ENCODE measurements at places on chromosomes 1 and 21. TPM values are rescaled to one million over a fixed set of nuclear protein-coding genes. Genes with fewer than 3 reads are reported as not detected.

BRINP3 gene
- total RNA-seq, result 1.5 TPM

FGR gene
- total RNA-seq, result 10.4 TPM

SETDB1 gene
- 21.3 TPM for total RNA-seq

BLACAT1 gene
- total RNA-seq, result not detected

GBP6 gene
- not detected for total RNA-seq

SAMD11 gene
- 9.7 TPM for total RNA-seq

KRTAP19-1 gene
- total RNA-seq, result not detected

DNA sequence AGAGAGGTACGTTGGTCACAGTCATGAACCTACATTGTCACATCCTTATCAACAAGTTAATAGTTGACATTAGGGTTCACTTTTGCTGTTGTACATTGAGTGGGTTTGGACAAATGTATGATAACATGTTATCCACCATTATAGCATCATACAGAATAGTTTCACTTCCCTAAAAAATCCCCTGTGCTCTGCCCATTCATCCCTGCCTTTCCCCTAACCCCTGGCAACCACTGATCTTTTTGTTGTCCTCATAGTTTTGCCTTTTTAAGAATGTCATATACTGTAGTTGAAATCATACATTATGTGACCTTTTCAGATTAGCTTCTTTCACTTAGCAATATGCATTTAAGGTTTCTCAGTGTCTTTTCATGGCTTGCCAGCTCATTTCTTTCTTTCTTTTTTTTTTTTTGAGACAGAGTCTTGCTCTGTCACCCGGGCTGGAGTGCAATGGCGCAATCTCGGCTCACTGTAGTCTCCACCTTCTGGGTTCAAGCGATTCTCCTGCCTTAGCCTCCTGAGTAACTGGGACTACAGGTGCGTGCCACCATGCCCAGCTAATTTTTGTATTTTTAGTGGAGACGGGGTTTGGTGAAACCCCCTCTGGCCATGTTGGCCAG lies 50.6 kb downstream of the UCK2 start:
- H3K27ac ChIP-seq, result no peak overlapping the region
- H3K4me3 ChIP-seq, result no peak overlapping the region
- no peaks in the 10 kb centered on the region for H3K27me3 ChIP-seq
- DNase-seq, result no peak
- no peaks in the 10 kb centered on the region for H3K4me1 ChIP-seq
- H3K36me3 ChIP-seq, result no peaks in the 10 kb centered on the region

DNA sequence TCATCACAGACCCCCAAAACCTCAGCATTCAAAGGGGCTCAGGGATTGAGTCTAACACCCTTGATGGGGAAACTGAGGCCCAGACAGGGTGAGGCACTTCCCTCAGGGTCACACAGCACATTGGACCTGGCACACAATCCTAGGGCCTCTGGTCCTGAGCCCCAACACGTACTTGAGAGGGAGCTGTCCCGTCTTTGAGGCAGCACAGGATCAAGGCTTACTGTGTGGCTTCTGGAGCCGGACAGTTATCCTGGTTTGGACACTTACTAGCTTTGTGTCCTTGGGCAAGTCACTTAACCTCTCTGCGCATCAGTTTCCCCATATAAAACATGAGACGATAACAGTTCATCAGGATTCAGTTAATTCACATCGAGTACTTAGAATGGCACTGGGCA lies 26.5 kb downstream of the RUNX3 start:
- H3K27ac ChIP-seq, result no peak overlapping the region
- no peaks in the 10 kb centered on the region for H3K36me3 ChIP-seq
- H3K4me3 ChIP-seq, result no peak overlapping the region
- H3K4me1 ChIP-seq, result no peaks in the 10 kb centered on the region

GRCh38 chr1:154798645-154799044 lies 71.4 kb downstream of the KCNN3 start:
- no peak overlapping the region for H3K4me3 ChIP-seq
- no peaks in the 10 kb centered on the region for H3K4me1 ChIP-seq
- no peak overlapping the region for H3K27ac ChIP-seq
- H3K36me3 ChIP-seq, result no peaks in the 10 kb centered on the region
- no peaks in the 10 kb centered on the region for H3K27me3 ChIP-seq

- DNase-seq, result no peak
- no peak overlapping the region for H3K4me3 ChIP-seq
- H3K36me3 ChIP-seq, result no peaks in the 10 kb centered on the region
- H3K4me1 ChIP-seq, result peaks cover 3% of the 10 kb centered on the region
- no peak overlapping the region for H3K27ac ChIP-seq
These were observed 109.8 kb downstream of the RHOU start for GRCh38 chr1:228845101-228845500.

GRCh38 chr1:151037032-151037431 lies 646 bp downstream of the BNIPL start:
- H3K27me3 ChIP-seq, result no peaks in the 10 kb centered on the region
- no peaks in the 10 kb centered on the region for H3K4me1 ChIP-seq
- no peak overlapping the region for H3K4me3 ChIP-seq
- no peak overlapping the region for H3K27ac ChIP-seq
- no peak for DNase-seq
- peaks cover 7% of the 10 kb centered on the region for H3K36me3 ChIP-seq

DNA sequence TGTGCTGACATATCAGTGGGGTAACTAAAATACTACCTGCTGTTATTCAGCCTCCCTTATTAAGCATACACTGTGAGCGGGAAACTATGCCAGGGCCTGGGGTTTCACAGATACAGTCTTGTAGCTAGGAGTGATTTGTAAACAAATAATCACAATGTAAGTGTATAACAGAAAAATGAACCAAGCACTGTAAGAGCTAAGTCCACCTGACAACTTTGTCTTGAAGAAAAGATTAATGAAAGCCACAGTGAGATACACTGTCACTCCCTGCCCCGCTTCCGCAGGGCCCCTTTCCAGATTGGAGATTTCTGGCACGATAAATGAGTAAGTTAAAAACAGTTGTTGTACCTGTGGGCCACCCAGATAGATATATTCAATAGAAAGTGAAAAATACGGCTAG lies 4.8 kb downstream of the RCAN3 start:
- H3K4me3 ChIP-seq, result no peak overlapping the region
- no peak for DNase-seq
- H3K4me1 ChIP-seq, result no peaks in the 10 kb centered on the region
- no peak overlapping the region for H3K27ac ChIP-seq

GRCh38 chr1:61323681-61324328 lies 241.4 kb downstream of the NFIA start:
- DNase-seq, result no peak
- H3K4me3 ChIP-seq, result no peak overlapping the region
- peak overlapping the region; percentile 24 for H3K27ac ChIP-seq
- no peaks in the 10 kb centered on the region for H3K36me3 ChIP-seq
- H3K27me3 ChIP-seq, result no peaks in the 10 kb centered on the region

GRCh38 chr21:25390701-25391100 lies 216.6 kb downstream of the MRPL39 start:
- no peak for DNase-seq
- H3K27ac ChIP-seq, result no peak overlapping the region

DNA sequence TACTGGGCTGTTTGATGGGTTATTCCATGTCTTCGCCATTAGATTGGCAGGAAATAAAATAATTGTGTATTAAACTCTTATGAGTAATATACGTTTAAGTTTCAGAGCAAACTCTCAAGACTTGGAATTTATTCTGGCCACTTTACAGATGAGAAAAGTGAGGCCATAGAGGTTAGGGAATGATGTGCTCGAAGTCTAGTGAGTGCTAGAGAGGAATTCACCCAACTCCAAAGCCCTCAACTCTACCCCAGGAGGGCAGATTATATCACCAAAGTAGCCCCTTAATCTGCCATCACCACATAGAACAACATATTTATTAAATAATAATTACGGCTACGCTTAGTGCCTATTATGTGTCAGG lies 440 bp upstream of the MUL1 start:
- no peaks in the 10 kb centered on the region for H3K27me3 ChIP-seq
- H3K27ac ChIP-seq, result peak overlapping the region; percentile 90
- no peaks in the 10 kb centered on the region for H3K4me1 ChIP-seq
- peak overlapping the region; percentile 72 for H3K4me3 ChIP-seq

- H3K4me3 ChIP-seq, result peak overlapping the region; percentile 63
- H3K27me3 ChIP-seq, result no peaks in the 10 kb centered on the region
- H3K27ac ChIP-seq, result no peak overlapping the region
These were observed 897 bp downstream of the CYYR1 start for GRCh38 chr21:26572076-26572701.

GRCh38 chr1:76294482-76295194 lies 220.1 kb downstream of the ST6GALNAC3 start:
- H3K4me1 ChIP-seq, result no peaks in the 10 kb centered on the region
- H3K36me3 ChIP-seq, result no peaks in the 10 kb centered on the region
- H3K4me3 ChIP-seq, result no peak overlapping the region
- no peak for DNase-seq
- H3K27ac ChIP-seq, result no peak overlapping the region

GRCh38 chr1:166836733-166837132 lies 2.5 kb upstream of the POGK start:
- H3K27me3 ChIP-seq, result no peaks in the 10 kb centered on the region
- no peak overlapping the region for H3K27ac ChIP-seq
- DNase-seq, result no peak
- peaks cover 8% of the 10 kb centered on the region for H3K36me3 ChIP-seq

GRCh38 chr1:53592521-53592982 lies 133.4 kb downstream of the DMRTB1 start:
- no peak overlapping the region for H3K27ac ChIP-seq
- H3K36me3 ChIP-seq, result no peaks in the 10 kb centered on the region
- no peaks in the 10 kb centered on the region for H3K27me3 ChIP-seq

DNA sequence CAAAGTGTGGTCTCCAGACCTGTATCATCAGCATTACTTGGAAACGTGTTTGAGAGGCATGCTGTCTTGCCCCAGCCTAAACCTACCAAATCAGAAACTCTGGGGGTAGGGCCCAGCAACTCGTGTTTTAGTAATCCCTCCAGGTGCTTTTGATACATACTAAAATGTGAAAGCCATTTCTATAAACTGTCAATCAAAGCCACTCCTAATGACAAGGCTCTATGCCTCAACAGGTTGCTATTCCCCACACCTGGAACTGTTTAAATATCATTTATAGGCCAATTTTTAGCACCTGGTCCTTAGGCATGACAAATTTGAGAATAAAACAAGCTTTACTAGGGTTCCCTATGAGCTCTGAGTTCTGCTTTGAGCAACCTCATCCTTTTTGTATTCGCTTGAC lies 158.7 kb upstream of the NR5A2 start:
- no peak overlapping the region for H3K4me3 ChIP-seq
- DNase-seq, result no peak
- no peak overlapping the region for H3K27ac ChIP-seq
- H3K27me3 ChIP-seq, result no peaks in the 10 kb centered on the region
- no peaks in the 10 kb centered on the region for H3K4me1 ChIP-seq

DNA sequence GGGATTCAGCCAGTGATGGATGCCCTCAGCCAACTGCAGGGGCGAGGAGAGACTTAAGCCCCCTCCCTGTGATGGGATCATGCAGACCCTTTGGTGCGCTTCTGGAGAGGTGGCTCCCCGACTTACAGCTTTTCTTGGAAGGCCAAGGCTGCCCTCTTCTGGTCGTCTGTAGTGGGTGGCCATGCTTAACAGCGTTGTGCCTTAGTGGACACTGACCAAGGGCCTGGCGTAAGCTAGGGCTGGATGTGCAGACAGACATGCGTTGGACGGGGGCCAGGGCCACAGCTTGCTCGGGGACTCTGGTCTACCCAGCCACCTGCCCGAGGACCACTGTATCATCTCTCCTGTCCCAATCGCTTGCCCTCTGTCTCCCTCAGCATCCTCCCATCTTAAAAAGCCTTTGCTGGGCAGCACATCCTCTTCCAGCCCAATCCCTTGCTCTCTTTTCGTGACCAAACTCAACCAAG lies 5.5 kb downstream of the AZIN2 start:
- H3K27ac ChIP-seq, result no peak overlapping the region
- no peaks in the 10 kb centered on the region for H3K36me3 ChIP-seq
- no peak overlapping the region for H3K4me3 ChIP-seq
- H3K27me3 ChIP-seq, result no peaks in the 10 kb centered on the region

- H3K4me1 ChIP-seq, result no peaks in the 10 kb centered on the region
- no peak for DNase-seq
- H3K27me3 ChIP-seq, result no peaks in the 10 kb centered on the region
- no peak overlapping the region for H3K4me3 ChIP-seq
- no peak overlapping the region for H3K27ac ChIP-seq
These were observed 515.9 kb upstream of the PKN2 start for GRCh38 chr1:88168126-88168525.

DNA sequence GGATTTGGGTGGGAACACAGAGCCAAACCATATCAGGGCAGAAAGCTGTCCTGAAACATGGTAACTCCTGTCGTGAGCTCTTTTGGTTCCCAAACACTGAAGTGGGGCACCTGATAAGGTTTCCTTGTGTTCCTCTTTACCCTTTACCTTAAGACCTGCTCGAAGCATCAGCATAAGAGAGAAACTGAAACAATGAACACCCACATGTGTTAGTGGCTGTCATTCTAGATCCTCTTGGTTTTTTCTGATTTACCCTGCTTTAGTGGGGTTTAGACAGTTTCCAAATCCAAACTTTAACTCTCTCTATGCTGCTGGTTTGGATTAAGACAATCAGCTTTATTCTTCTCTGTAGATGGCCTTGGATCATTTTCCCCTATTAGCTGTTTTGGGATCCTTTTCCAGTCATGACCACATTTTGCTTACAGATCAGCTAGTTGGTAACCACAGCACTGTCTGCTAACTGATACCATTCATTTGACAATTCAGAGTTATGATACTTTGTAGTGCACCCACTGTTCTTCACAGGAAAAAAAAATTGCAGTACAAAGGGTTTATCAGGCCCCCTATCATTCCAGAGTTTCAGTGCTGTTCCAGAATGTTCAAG lies 975 bp upstream of the MNDA start:
- no peaks in the 10 kb centered on the region for H3K4me1 ChIP-seq
- no peak overlapping the region for H3K4me3 ChIP-seq
- H3K27me3 ChIP-seq, result no peaks in the 10 kb centered on the region
- no peak overlapping the region for H3K27ac ChIP-seq
- no peaks in the 10 kb centered on the region for H3K36me3 ChIP-seq

DNA sequence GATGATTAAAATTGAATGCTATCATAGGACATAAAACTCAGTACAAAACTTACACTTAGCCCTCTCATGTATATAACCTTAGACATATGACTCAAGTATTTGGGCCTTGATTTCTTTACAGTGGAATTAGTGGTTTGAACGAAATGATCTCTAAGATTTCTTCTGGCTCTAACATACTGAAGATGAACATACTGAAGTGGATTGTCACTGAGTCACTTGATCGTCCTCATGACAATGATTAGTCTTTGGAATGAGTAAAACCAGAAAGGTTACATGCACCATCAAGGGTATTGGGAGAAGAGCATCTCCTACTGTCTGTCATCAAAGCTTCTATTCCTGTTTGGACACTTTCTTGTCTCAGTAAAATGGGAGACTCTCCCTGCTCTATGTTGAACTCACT lies 17.4 kb downstream of the FMN2 start:
- DNase-seq, result no peak
- no peak overlapping the region for H3K4me3 ChIP-seq
- H3K36me3 ChIP-seq, result no peaks in the 10 kb centered on the region
- no peaks in the 10 kb centered on the region for H3K4me1 ChIP-seq
- no peaks in the 10 kb centered on the region for H3K27me3 ChIP-seq
- no peak overlapping the region for H3K27ac ChIP-seq

All from ascending aorta (tissue), 2 donors.